ENCODE measurements at places on chromosomes 4 and X.
A peak's percentile ranks its signal among the peaks of the same experiment; 100 is the strongest.

GRCh38 chr4:168059251-168059650, 33.1 kb upstream of the ANXA10 start:
- DNase-seq, result no peak

GRCh38 chr4:44629280-44629866, 22.1 kb downstream of the YIPF7 start:
- DNase-seq, result peak; percentile 42

DNA sequence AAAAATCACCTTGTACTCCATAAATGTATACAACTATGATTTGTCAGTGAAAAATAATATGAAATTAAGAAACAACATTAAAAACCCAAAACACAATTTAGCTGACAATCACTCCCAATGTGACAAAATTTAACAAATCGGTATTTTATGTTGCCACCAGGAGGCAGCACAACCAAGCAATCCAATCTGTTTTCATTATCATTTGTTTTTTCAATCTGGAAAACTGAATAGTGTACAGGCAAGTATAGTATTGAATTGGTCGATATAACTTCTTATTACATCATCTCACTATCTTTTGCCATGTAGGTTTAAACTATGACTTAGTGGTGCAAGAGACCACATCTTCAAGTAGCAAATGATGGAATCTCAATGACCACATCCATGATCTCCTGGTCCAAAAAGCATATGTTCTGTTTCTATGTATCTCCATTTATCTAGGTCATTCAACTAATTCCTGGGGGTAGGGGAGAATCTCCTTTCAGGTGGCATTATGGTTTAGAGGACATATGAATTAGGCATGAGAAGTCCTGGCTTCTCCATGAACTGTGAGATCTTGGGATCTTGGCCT, 112.9 kb upstream of the AGA start:
- peak; percentile 34 for DNase-seq

DNA sequence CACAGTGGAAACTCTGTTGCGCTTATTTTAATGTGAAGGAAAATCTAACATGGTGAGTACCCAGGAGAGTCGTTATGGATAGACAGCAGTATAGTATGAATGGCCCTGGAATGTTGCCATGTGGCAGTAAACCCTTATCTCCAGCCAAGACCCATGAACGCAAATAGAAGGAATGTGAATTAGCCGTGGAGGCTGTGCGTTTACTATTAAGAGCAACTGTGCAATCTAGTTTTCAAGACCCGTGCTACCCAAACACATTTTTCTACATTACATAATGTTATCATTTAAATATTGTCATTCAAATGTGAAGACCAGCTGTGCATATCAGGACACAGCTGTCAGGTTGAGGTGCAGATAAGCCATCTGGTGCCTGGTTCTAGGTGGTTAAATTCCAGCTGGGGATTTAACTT, 13.3 kb upstream of the AGA start:
- no peak for DNase-seq

GRCh38 chrX:136055651-136056221, 70.5 kb downstream of the SLC9A6 start:
- DNase-seq, result no peak

DNA sequence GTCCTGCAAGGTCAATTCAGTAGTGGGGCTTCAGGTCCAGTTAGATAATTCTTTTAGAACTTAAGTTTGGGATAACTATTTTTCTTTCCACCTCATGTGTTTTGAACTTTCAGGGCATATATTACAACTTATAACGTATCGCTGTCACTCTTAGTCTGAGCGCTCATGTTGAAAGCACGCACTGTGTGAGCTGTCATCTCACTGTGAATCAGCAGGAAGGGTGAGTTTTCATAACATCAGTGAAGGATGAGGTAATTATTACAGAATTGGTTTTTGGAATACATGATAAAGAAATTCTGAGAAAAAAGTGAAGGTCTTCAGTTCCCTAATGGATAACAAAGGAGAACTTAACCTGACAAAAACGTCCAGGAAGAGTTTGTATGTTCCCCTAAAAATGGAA, 45.1 kb upstream of the SLC4A4 start:
- no peak for DNase-seq

DNA sequence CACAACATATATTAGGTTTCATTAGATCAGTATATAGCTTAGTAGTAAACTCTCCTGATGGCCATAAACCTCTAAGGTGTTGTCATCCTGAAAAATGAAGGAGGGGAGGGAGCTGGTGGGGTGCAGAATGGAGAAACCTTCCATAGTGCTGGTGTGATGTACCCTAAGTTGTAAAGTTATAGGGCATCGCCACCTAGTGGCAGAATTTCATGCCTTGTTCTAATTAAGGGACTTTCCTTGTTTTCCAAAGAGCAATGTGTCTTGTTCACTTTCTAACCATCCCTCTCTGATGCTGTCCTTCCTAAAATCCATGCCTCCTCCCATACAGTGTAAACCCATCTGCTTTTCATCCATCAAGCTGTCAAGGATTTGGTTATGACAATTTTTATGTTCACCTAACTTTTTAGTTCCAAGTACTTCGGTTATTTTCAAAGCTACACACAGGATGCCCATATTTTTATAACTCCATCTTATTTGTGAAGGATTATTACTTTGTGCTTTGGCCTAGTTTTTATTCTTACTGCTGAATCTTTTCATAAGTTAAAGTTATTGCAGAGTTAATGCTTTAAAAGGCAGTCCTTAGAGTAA, 4.5 kb downstream of the NBDY start:
- DNase-seq, result peak; percentile 10

DNA sequence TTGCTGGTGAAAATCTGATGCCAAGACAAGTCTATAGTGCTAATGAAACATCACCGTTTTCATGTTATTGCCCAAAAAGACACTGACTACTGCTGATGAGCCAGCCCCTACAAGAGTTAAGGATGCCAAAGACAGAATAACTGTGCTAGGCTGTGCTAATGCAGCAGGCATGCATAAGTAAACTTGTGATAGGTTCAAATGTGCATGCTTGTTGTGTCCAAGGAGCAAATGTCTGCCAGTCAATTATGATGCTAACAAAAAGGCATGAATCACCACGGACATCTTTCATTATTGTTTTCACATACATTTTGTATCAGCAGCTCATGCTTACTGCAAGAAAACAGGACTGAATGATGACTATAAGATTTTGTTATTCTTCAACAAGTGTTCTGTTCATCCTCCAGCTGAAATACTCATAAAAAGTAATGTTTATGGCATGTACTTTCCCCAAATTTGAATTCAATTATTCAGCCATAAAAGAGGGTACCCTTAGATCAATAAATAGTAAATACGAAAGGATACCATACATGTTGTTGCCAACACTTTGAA, 306.9 kb upstream of the ARSJ start:
- DNase-seq, result no peak

DNA sequence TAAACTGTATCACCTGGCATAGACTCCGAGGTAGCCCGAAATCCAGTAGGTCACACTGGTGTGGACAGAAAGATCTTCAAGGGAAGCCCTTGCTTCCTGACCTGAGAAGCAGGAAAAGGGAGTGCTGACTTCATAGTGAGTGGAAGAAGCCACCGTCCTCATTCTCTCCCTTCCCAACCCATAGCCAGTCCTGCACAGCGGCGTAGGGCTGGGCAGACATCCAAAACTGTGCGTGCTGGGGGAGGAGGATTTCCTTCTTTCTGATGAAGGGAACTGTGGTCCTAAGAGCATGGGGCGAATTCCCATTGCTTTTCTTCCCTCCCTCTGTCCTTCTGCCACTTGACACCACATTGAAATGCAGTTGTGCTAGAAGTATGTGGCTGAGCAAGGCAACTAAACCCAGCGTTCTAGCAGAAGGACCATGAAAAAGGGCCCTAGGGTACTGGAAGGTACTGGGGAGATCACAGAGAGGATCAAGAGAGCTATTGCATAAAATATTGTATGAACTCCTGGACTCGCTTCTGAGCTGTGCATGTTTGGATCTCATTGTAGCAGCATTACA, 66.9 kb downstream of the STOX2 start:
- no peak for DNase-seq

DNA sequence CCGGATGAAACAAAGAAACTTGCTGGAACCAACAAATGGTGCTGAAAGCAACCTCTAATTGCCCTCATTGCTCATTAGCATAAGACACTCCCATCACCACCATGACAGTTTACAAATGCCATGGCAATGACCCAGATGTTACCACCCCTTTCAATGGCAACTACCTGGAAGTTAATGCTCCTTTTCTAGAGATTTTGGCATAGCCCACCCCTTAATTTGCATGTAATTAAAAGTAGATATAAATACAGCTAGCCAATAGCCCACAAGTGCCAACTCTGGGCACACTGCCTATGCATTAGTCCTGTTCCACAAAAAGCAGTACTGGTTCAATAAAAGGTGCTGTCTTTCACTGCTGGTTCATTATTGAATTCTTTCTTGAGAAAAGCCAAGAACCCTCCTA, 410.3 kb upstream of the PPP1R2C start:
- DNase-seq, result no peak

DNA sequence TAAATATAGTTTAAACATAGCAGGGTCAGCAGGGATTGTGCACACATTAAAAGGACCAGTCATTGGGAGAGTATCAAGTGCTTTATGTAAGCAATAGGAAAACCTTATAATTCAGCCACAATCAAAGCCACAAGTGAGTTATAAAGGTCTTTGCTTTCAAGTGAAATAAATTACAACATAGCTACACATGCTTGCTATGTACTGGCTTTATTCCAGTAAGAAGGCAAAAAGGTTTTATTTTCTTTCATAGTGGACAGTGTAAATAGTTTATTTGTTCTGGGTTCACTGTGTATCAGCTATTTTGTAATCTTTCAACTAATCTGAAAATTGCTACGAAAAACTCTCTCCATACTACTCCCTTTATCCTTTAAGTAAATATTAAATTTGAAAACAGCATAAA, 691.4 kb downstream of the PCDH7 start:
- DNase-seq, result no peak

GRCh38 chr4:26039639-26040359, 125.8 kb downstream of the SMIM20 start:
- no peak for DNase-seq

DNA sequence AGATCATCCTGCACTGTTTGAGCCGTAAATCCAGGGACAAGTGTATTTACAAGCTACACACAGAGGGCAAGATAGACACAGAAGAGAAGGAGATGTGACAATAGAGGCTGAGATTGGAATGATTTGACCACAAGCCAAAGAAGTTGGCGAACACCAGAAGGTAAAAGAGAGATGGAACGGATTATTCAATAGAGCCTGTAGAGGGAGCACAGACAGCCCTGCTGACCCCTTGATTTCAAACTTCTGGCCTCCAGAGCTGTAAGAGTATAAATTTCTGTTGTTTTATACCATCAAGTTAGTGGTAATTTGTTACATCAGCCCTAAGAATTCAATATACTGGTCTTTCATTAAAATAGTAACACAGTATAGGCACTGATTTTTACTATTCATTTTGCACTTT, 447.8 kb downstream of the FAT4 start:
- no peak for DNase-seq

GRCh38 chr4:38943343-38943742, 75.7 kb downstream of the FAM114A1 start:
- DNase-seq, result no peak

DNA sequence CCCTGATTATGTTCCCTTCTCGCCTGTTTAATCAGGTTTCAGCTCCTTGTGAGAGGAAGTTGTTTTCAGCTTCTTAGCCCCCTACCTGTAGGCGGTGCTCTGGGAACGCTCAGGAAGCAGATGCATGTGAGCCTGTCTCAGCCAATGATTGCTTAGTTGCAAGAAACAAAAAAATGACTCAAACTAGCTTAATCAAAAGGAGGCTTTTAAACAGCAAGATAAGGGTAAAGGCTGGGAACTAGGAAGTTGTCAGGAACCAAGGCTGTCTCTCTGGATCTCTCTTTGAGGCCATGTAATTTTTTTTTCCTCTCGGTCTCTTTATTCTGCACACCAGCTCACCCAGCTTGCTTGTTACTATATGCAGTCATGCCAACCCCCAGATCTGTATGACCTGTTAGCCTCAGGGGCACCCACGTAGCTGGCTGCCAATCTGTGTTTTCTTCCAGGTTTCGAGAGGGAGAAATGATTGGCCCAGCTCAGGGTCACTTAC, 109.1 kb downstream of the PTTG2 start:
- peak; percentile 34 for DNase-seq

DNA sequence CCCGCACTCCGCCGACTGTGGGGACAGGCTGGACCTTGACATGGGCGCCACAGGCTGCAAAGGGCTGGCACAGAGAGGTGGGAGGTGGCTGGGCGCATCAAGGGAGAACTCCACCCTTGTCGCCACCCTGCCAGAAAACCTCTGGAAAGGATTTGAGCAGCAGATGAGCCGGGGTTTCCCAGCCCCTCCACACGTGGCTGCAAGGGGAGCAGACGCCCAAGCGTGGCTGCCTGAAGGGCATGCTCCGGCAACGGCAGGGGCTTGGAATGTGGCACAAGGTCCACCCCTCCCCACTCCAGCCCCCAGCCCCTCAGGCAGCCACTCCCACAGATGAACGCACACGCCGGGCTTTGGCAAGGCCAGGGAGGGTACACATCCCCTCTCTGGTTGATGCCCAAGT, 4.6 kb downstream of the BGN start:
- no peak for DNase-seq

DNA sequence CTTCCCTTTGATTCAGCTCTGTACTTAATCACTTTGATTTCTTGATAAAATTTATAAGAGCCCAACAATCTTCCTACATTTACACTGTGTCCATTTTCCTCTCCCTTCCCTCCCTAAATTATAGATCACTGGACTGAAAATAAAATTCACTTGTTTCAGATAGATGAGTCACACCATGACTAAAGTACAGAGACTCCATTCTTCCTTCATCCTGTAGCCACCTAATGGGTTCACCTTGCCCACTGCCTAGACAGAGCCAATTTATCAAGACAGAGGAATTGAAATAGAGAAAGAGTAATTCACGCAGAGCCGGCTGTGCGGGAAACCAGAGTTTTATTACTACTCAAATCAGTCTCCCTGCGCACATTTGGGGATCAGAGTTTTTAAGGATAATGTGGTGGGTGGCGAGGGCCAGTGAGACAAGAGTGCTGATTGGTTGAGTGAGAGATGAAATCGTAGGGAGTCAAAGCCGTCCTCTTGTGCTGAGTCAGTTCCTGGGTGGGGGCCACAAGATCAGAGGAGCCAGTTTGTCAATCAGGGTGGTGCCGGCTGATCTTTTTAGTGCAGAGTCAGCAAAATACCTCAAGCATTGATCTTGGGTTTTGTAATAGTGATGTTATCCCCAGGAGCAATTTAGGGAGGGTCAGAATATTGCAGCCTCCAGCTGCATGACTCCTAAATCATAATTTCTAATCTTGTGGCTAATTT, 71.3 kb upstream of the MED14 start:
- no peak for DNase-seq

DNA sequence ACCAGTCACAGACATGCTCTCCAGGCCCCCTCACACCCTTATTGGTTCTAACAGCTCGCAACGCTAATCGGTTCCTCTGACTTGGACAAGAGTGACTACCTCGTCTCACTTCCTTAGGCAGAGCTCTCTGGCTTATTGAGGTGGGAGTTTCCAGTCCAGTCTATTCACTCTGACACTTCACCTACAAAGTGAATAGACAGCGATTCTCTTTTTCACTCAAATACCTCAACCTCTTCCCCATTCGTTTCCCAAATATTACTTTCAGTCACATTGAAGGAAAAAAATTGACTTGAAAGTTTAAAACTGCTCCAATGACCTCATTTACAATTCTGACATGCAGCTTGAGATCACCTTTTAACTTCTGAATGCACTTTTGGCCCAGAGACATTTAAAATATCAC, 17.7 kb downstream of the HELT start:
- no peak for DNase-seq

- no peak for DNase-seq
These were observed 27.2 kb upstream of the SLC34A2 start for GRCh38 chr4:25628451-25628850.

GRCh38 chrX:80223982-80224579, 196.2 kb upstream of the TENT5D start:
- DNase-seq, result no peak

All from GM20000 (cell line).